ENCODE measurements at places on chromosomes 12 and 14.

DNA sequence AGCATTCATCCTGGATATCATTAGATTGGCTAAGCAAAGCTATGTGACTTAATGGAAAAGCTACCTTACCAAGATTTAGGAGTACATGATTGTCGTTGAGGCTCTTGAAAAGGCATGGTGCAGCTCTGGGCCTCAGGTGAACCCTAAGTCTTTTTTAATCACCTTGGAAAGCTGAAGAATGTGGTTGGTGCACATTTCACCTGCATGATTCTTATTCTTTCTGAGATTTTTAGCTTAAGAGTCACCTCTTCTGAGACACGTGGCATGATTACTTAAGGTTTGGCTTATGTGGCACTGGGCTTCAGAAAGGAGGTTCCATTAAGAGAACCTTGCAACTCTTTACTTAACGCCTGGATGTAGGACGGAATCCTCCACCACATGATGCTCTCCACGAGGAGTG, 498.5 kb downstream of the TMEM117 start:
- DNase-seq = no peak

GRCh38 chr12:113167868-113168267, 17.4 kb downstream of the DDX54 start:
- no peak for DNase-seq

DNA sequence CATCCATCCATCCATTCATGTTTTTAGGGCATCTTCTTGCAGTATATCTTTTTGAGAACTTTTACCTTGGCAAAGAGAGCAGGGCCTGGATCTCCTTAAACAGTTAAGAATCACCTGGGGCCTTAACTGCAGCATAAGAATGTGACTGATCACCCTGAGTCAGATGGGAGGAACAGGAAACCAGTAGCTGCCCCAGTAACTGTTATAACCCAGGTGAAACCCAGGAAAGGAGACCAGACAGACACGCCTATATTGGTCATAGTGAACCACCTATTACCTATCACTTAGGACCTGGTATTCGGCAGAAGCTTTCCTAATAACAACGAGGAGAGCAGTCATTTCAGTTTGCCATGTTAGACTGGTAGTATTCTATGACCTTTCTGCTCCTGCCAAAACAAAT, 43.4 kb upstream of the NR2C1 start:
- DNase-seq = no peak

DNA sequence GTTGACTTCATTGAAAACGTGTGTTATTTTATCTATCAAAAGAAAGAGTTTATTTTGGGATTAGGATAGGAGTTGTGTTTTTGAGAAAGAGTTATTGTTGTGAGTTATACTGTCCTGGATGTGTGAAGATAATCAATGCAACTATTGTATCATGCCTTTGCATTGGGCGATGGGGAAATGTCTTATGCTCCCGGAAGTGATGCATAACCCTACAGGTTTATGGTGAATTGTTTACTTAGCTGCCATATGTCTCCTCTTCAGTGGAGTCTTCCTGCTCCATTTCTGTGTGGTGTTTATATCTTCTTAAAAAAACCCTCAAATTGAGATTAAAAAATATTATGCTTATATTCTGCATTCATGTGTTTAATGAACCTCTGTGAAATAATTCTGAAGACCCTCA, 6.5 kb downstream of the PDE3A start:
- DNase-seq = no peak

GRCh38 chr12:4137015-4137414, 136.5 kb upstream of the CCND2 start:
- DNase-seq = no peak

DNA sequence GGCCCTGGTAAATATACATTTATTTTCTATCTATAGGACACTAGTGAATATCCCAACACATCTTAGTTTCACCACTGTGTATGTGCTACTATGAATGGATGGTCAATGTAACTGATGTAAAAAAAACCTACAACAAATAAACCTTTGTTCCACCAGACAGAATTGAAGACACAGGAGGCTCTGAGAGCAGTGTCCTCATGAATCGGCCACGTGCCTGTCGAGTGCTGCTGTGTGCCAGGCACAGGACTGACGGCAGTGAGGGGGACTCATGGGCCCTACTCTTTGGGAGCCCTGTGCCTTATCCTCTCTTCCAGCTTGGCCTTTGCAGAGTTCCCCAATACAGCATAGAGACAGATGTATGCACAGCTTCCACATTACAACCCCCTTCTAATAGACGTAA, 18.2 kb downstream of the CINP start:
- no peak for DNase-seq

GRCh38 chr14:65846196-65846868, 433.8 kb downstream of the FUT8 start:
- DNase-seq = no peak

DNA sequence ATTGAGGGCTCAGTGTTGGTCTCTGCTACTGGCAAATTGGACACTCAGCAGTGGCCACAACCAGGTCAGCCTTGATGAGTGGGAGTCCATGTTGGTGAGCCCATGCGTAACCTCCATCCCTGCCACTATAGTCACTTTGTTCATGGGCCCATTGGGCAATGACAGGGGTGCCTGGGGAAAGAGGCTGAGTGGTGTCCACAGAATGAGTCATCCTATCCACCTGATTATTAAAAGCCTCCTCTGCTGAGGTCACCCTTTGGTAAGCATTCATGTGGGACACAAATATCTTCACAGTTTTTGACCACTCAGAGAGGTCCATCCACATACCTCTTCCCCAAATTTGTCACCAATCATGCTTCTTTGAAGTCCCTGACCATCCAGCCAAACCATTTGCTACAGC, 50.0 kb downstream of the FIGNL2 start:
- no peak for DNase-seq

GRCh38 chr12:104583301-104583700, 126.6 kb downstream of the CHST11 start:
- DNase-seq = no peak

GRCh38 chr14:96252999-96253539, 2.9 kb upstream of the BDKRB1 start:
- no peak for DNase-seq

GRCh38 chr14:98949481-98950135, 322.4 kb downstream of the BCL11B start:
- no peak for DNase-seq

GRCh38 chr12:62523619-62524018, 57.0 kb downstream of the MON2 start:
- DNase-seq = no peak

DNA sequence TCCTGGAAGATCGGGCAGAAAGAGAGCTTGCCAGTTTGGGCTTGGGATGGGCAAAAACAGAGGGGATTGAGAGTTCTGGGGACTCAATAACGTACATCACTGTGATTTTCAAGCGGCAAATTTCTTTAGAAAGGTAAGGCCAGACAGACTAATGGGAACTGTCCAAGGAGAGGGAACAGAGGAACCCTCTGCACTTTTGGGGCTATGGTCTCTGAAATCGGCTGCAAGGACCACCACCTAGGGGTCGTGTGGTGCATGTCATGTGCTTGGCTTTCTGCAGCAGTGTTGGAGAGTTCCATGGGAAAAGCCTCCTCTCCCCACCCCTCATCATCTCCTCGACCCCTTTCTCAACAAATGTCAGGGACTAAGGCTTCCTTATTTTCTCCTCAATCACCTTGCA, 79.6 kb downstream of the PPM1A start:
- no peak for DNase-seq

DNA sequence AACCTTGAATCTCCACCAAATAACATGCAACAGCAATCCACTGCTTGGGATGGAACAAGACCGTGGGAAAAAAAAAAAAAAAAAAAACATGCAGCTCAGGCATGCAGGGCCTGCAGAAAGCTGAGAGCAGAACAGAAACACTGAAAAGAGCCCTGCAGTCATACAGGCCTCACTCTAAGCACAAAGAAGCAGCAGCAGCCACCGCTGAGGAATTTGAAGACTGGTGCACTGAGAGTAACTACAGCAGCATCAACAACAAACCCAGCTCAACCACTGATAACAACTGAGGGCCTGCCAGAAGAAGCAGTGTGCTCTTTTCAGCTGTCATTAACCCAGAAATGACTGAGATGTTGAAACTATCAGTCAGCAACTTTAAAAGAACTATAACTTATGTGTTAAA, 354.7 kb upstream of the TMTC1 start:
- no peak for DNase-seq

GRCh38 chr14:103932791-103933490, 4.7 kb downstream of the TDRD9 start:
- DNase-seq = no peak

GRCh38 chr14:80850197-80850814, 91.2 kb downstream of the CEP128 start:
- no peak for DNase-seq

DNA sequence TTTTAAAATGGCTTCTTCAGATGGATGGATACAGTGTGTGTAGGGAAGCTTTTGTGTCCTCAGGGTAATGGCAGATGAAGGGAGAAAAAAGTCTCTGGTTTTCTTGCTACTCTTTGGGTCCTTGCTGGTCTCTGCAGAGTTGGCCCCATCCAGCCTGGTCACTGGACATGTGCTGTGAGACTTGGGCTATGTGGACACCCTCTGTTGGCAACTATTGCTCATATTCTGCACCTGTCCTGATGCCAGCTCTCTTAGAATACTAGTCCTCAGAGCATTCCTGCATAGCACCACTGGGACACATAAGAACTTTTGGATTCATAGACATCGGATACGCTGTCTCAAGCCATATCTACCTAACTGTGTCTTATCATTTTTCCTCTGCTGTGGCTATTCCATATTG, 20.0 kb downstream of the NAV3 start:
- DNase-seq = no peak

DNA sequence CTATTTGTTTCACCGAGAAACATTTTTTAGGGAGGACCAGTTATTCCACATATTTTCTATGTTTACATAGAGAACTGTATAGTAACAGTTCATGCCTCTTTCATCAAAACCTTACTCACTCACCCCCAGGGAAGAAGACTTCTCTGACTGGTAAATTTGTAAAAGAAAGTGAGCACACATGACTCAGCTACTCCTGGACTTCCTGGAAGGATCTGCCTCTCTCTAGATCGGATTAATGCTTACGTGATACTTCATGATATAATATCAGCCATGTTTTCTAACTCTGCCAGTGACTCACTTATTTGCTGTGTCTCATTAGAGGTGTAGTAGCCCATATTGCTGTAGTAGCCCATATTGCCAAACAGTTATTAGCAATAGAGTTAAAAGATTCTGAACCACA, 494.3 kb upstream of the ATXN7L3B start:
- no peak for DNase-seq

DNA sequence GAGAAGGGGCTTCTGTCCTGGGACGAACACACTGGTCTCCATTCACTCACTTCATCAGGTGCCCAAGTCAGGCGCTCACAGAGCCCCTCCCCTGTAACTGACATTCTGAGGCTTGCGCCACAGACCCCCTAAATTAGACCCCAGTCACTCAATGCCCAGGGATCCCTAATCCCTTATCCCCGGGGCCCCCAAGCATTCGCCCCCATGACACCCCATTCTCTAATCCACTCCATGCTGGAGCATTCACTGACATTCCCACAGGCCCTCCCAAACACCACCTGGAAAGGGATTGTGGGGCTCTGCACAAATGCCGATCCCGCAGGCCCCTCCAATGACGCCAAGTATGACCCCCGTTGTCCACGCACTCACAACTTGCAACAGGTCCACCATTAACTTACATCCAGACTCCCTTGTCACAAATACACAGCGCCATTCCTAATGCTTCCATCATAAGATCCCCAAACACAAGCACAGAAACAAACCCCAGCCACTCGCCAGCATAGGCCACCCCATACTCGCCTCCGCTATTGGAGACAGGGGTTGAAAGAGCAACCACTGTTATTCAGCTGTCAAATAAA, 1.5 kb downstream of the ZNF605 start:
- no peak for DNase-seq

- no peak for DNase-seq
Observed at GRCh38 chr14:47541662-47542061, 133.7 kb downstream of the MDGA2 start.

DNA sequence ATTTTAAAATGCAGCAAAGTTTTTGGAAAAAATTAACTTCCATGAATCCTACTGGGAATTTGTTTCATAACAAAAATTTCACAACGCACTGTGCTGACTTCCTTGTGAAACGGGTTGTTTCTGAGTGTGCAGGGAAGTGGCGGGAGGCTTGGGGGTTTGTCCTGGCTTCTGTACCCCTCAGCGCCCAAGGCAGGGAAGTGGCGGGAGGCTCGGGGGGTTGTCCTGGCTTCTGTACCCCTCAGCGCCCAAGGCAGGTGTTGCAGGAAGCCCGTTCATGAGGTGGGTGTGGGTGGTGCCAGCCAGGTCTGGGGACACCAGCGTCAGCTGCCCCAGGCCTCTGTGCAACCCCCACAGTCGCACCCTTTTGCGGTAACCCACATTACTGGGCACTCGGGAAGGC, 25.1 kb downstream of the ADGRD1 start:
- no peak for DNase-seq

DNA sequence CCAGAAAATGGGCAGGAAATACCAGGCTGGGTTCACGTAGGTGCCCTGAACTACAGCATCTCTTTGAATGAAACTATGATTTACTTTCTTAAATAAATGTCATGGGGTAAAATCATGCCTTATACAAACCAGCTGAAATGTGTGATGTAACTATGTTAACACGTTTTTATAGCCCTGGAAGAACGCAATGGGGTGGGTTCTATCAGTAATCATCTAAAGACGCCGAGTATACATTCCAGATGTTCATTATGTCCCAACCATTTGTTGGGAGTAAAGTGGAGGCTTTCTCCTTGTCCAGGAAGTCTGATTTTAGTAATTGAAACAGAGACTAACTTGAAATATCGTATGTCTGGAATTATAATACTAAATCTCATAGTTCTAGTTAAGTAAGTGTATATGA, 16.2 kb upstream of the IGF1 start:
- DNase-seq = no peak

DNA sequence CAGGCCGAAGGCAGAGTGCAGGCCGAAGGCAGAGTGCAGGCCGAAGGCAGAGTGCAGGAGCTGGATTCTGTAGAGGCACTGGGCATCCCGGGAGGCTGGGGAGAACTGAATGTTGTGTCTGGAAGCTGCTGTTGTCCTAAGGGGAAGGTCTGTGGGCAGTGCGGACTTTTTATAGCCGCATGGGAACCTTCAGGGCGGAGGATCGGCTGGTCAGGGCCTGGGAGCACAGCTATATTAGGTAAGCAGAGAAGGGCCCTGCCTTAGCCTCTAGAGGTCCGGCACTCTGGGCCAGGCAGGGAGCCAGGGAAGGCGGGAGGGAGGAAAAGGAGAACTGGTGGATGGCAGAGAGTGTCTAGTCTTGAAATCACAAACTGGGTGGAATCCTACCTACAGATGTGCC, 14.2 kb downstream of the CABP1 start:
- DNase-seq = no peak

DNA sequence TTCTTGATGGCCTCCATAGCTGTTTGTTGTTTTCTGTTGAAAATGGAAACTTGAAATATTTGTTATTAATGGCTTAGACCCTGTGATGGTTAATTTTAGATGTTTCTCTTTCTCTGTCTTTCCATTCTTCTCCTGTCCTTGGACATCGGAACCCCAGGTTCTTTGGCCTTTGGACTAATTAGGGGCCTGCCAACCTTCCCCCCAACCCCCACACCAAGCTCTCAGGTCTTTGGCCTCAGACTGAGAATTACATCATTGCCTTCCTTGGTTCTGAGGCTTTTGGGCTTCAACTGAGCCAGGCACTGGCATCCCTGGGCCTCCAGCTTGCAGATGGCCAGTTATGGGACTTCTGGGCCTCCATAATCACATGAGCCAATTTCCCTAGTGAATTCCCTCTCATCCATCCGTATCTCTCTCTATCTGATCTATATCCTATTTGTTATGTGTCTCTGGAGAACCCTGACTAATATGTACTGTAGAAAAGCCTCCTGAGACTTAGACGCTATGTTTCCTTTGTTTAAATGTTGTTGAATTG, 71.6 kb downstream of the FGD4 start:
- no peak for DNase-seq

GRCh38 chr12:98653866-98654493, 8.9 kb downstream of the APAF1 start:
- DNase-seq = peak; percentile 7

Measured in iPS DF 19.7 (cell line).